ENCODE measurements at places on chromosomes 6 and 20.

GRCh38 chr6:143332153-143332845 is 118.2 kb downstream of the ADAT2 start:
- DNase-seq, result peak; percentile 65

- peak; percentile 71 for DNase-seq
Measured at GRCh38 chr6:155248008-155249001, 15.5 kb upstream of the CLDN20 start.

GRCh38 chr6:52642368-52642767 is 28.5 kb upstream of the TMEM14A start:
- no peak for DNase-seq

DNA sequence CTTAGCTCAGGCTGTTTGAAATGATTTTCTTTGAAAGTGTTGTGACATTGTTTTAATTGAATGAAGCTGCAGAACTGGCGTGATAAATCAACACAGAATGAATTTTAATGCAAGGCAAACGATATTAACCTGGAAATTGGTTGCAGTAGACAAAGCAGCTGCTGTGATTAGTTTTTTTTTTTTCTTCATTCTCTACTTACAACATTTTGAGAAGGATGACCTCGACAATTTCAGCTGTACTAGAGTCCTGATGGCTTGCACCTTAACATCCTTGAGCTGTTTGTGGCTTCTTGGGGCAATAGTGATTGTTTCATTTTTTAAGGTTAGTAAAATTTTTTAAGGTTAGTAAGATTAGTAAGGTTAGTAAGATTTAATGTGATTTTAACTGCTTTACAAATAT is 54.2 kb downstream of the QKI start:
- peak; percentile 11 for DNase-seq

GRCh38 chr6:128870746-128871145 is 12.2 kb upstream of the LAMA2 start:
- DNase-seq, result no peak

- no peak for DNase-seq
Measured at GRCh38 chr6:146593986-146594385, 4.8 kb upstream of the ADGB start.

GRCh38 chr20:35300469-35301262 is 8.4 kb upstream of the FAM83C start:
- DNase-seq, result no peak

GRCh38 chr20:4014031-4014474 is 1.3 kb downstream of the RNF24 start:
- peak; percentile 82 for DNase-seq

DNA sequence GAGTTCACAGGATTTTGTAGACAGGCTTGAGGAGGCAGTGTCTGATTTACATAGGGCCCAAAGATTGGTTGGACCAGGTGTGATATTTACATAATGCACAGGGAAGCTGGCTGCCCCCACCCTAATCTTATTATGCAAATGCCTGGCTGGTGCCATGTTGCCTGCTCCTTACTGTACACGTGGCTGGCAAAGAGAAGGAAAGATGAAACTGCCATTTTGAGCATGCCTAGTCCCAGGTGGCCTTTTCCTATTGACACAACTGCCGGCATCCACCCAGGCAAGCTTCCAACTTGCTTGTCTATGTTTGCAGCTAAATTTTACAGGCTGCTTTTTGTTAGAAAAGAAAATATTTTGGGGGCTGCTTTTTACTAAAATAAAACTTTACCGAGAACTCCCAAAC is 174.6 kb downstream of the LMBRD1 start:
- DNase-seq, result no peak

- DNase-seq, result no peak
Measured at GRCh38 chr20:62557462-62557861, 81.7 kb upstream of the GATA5 start.

GRCh38 chr20:12914804-12915203 is 94.0 kb upstream of the SPTLC3 start:
- no peak for DNase-seq

DNA sequence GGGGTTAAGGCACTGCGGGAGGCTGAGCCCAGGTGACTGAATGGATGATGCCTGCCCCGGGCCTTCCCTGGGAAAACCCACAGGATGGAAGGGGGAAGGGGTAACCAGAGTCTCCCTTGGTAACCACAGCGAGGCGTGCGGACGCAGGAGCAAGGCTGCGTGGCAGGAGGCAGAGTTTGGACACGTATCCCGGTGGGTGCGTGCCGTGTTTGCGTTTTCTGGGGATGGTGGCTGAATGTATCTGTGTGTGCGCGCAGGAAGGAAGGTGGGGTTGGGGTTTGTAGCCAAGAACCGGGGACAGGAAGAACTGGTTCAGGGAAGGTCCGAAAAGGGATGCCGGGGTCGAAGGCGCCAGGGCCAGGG is 1.8 kb downstream of the MDGA1 start:
- DNase-seq, result peak; percentile 13

DNA sequence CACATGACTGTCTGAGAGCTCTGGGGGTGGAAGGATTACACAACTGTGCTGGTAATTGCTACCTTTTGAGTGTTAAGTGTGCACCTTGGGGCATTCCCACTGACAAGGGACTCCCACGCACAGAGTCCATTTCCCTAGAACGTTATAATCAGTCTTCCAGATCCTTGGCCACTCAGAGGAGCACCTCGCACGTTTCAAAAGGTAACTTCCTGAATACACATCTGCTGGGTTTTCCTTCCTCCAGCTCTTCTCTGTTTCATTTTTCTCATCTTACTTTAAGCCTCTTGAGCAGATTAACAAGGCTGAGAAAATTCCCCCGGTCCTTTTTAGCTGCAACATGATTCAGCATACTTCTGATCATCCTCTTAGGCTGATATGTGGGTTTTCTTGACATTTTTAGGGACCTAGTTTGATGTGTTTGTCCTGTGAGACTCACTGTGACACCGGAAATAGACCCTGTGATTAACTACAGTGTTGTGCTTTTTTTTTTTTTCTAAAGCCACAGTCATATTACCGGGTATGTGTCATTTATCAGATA is 98.4 kb upstream of the DUSP22 start:
- DNase-seq, result no peak

GRCh38 chr6:45732731-45733130 is 282.9 kb downstream of the CLIC5 start:
- no peak for DNase-seq

- peak; percentile 48 for DNase-seq
Measured at GRCh38 chr20:53028337-53029007, 56.3 kb downstream of the TSHZ2 start.

DNA sequence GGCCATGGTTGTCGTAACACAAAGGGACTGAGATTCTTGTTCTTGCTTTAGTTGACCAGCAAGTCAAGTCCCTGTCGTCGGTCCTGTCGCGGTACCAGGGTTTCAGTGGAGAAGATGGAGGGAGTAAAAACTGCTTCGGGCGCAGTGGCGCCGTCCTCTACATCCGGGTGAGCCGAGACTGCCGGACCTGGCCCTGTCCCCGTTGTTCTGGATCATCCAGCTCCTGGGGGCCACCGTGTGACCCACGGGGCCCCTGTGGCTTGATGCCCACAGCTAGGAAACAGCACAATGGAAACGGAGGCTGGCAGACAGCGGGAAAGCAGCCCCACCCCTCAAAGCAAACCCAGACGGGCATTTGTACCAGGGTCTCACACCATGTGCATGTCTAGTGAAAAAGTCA is 15.0 kb downstream of the MTG2 start:
- no peak for DNase-seq

- DNase-seq, result no peak
Measured at GRCh38 chr6:51753635-51754034, 333.8 kb downstream of the PKHD1 start.

- DNase-seq, result no peak
Measured at GRCh38 chr6:80015839-80016435, 11.5 kb downstream of the TTK start.

Measured in AG10803 (cell line).